Activated T-cell treated with anti-CD3 and anti-CD28 coated beads for 1 hour (primary cell): ENCODE measurements at places on chromosomes 7 and 10.

DNA sequence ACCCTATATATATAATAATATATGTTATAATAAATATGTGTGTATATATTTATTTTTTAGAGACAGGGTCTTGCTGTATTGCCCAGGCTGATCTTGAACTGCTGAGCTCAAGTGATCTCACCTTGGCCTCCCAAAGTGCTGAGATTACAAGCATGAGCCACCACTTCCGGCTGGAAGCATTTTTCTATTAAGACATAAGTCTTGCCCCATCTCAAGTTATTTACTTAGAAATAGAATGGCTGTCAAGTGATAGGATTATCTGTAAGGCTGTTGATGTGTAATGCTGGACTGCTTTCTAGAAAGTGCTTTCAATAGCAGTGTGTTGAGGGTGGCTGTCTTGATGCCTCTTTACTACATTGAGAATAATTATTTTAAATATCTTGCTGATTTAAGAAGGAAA lies 65.2 kb downstream of the ZMYND11 start:
- DNase-seq: no peak

DNA sequence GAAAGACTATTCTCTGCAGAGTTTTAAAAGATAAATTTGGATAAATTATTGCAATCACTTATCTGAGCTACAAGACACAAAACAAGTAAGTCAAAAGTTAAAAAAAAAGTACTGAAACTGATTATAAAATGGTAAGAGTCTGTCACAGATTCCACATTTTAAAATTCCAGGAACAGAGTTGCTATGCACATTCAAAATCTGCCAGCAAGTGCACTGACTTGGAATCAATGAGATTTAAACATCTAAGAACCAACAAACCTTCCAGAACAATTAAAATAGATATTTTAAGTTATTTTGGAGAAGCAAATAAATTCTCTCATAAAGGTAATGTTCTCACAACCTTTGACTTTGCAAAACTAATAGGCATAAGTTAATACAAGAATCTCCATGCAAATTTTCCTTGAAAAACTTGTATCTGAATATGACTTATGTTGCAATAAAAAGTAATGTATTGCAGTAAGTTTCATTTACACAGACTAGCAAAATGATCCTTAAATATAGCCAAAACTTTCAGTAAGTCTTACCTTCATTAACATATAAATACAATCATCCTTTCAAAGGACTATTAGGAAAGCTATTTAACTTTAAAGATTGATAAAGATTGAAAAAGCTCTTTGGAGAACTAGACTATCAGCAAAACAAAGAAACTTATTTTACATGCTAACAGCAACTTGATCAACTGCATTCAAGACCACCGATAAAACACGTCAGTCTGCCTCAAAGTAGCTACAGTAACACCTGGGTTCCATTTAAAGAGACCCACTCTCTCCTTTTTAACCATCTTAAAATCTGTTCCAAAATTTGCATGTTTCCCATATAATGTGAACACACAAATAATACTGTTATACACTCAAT lies 4.4 kb downstream of the ETV1 start:
- DNase-seq: no peak

- DNase-seq: no peak
Measured at GRCh38 chr7:20219446-20220292, 2.5 kb upstream of the MACC1 start.

GRCh38 chr7:148241700-148242293 lies 348.8 kb upstream of the C7orf33 start:
- no peak for DNase-seq

- DNase-seq: no peak
Measured at GRCh38 chr10:29529146-29529545, 105.6 kb downstream of the SVIL start.

DNA sequence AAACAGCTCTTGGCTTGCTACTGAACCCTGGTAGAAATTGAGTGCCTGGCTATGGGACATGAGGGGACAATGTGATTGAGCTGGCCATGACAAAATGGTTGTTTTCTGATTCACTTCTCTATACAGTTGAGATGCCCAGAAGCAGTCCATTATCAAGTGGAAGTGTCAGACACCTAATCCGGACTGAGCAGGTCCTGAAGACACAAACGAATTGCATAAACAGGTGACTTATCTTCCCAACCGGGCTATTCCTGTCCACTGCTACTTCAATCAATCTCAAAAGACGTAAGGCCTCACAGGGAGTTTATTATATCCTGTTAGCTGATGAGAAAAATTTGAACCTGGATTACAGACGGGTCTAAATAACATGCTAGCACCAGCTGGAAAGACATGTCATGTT lies 105.5 kb upstream of the WAC start:
- no peak for DNase-seq

- DNase-seq: no peak
Measured at GRCh38 chr7:220151-220841, 27.9 kb downstream of the FAM20C start.

DNA sequence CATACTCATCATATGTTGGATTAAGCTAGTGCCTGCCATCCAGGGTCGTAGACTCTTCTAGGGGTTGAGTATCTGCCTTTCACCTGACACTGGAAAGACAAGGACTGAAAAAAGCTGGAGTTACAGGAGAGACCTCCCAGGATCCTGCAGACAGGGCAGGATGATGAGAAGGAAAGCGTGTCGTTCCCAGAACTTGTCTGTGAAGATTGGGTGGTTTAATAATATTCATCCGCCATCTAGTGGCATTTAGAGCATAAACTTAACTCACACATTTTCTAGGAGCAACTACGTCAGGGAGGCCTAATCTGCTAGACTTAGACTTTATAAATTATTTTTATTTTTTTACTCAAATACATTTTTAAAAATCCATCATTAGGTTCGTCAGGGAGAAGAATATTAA lies 59.6 kb downstream of the ADRB1 start:
- DNase-seq: no peak

GRCh38 chr10:121613456-121613855 lies 15.2 kb upstream of the FGFR2 start:
- no peak for DNase-seq

DNA sequence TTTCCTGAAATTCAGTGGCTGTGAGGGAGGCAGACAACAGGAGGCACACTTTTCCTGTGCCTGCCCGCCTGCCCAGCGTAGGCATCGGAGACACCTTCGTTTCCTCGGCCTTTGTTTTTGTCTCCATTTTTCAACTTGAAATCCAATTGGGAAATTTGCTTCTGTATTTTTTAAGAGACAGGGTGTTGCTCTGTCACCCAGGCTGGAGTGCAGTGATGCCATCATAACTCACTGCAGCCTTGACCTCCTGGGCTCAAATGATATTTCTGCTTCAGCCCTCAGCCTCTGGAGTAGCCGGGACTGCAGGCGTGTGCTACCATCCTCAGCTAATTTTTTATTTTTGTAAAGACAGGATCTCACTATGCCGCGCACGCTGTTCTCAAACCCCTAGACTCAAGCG lies 116.8 kb downstream of the CYTH3 start:
- DNase-seq: no peak

DNA sequence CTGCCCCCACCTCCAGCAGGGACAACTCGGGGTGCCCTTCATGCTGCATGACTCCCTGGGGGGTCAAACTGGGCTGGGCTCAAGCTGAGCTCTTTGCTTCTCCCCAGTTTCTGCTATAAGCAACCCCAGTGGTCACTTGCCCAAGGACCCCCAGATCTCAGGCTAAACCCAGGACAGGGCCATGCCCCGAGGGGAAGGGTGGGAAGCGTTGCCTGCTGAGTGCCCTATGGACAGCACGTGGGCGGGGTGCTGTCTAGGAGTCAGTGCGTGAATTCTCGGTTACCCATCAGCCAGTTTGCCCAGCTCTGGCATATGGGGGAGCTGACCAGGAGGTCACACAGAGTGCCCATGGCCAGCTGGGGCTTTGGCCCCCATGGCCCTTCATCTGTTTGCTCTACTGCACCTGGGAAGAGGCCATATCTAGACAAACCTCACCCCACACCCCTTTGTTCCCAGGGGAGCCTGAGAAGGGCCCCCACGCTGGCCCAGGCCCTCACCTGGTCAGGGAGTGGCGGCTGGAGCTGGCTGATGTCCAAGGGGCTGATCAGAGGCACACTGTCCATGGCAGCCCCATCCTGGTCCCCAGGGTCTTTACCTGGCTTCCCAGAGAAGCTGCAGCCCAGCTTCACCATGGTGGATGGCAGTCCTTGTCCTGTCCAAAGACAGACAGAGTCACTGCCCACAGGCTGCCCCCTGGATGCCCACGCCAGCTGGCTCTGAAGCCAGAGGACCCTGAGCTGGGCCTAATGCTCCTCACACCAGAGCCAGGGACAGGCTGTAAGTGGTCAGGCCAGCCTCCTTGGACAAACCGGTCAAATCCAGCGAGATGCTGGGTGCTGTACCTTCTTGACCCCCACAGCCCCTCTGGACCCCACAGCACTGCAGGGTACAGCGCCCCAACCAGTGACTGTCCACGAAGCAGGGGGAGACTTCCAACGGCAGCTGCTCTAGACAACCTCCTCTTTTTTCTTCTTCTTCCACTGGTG lies 8.0 kb downstream of the CALY start:
- no peak for DNase-seq

DNA sequence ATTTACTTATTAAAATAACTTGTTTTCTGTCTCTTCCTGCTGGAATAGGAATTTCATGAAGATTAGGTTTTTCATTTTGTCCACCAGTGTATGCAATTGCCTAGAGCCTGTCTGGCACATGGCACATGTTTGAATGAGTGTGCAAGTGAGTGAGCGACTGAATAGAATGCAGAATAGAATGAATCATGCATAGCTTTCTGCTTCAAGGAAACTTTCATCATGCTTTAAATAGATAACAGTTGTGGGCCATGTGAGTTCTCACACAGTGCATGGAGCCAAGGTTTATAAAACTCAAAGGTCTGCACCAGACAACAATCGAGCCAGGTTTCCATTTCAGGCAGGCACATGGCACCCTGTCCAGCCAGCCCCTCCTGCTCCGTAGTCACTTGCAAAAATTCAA lies 74.2 kb upstream of the HECW1 start:
- no peak for DNase-seq
